Bronchus fibroblast of lung (primary cell): ENCODE measurements at places on chromosomes 12 and 14. TPM values are rescaled to one million over a fixed set of nuclear protein-coding genes. Genes with fewer than 3 reads are reported as not detected.

Gene BCL2L14
- total RNA-seq = not detected in 2 replicates

Gene TMEM233
- not detected in 2 replicates for total RNA-seq

Gene IAPP
- total RNA-seq = not detected in 2 replicates

Gene NDRG2
- 1.3 and 1.5 TPM in 2 replicates for total RNA-seq

Gene DACT1
- total RNA-seq = 1.2 and 1.9 TPM in 2 replicates

Gene SYNE3
- 7.6 and 7.9 TPM in 2 replicates for total RNA-seq

Gene CCDC38
- total RNA-seq = not detected in 2 replicates

Gene LALBA
- not detected in 2 replicates for total RNA-seq

Gene KIF26A
- 0.17 and 0.30 TPM in 2 replicates for total RNA-seq

Gene IQSEC3
- total RNA-seq = not detected in 2 replicates
